ENCODE measurements at places on chromosomes 7 and 10. TPM values are rescaled to one million over a fixed set of nuclear protein-coding genes. Genes with fewer than 3 reads are reported as not detected.
A peak's percentile ranks its signal among the peaks of the same experiment; 100 is the strongest.

Gene LIPF
- total RNA-seq = not detected

GRCh38 chr10:75498884-75499350, 67.5 kb downstream of the LRMDA start:
- no peak overlapping the region for H3K4me3 ChIP-seq
- no peak overlapping the region for H3K27ac ChIP-seq
- H3K27me3 ChIP-seq = no peaks in the 10 kb centered on the region
- peaks cover 14% of the 10 kb centered on the region for H3K4me1 ChIP-seq
- DNase-seq = no peak
- no peaks in the 10 kb centered on the region for H3K36me3 ChIP-seq

DNA sequence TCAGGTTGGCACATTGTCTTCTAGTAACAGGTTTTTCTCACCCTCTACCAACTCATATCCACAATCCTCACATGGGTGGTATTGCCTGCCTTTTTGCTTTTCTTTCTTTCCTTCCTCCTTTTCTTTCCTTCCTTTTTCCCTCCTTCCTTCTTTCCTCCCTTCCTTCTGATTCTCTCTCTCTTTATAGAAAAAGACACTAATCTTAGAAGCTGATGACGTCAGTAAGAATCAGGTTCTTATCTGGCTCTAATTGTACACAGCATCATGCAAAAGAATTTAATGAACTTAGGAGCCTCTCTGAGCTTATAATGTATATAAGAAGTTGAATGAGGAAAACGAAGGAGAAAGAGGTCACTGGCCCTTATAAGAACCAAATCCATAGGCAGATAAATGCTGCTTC, 328.3 kb downstream of the GRM8 start:
- no peak overlapping the region for H3K27ac ChIP-seq
- no peaks in the 10 kb centered on the region for H3K36me3 ChIP-seq
- H3K4me3 ChIP-seq = no peak overlapping the region
- no peaks in the 10 kb centered on the region for H3K4me1 ChIP-seq
- DNase-seq = no peak

DNA sequence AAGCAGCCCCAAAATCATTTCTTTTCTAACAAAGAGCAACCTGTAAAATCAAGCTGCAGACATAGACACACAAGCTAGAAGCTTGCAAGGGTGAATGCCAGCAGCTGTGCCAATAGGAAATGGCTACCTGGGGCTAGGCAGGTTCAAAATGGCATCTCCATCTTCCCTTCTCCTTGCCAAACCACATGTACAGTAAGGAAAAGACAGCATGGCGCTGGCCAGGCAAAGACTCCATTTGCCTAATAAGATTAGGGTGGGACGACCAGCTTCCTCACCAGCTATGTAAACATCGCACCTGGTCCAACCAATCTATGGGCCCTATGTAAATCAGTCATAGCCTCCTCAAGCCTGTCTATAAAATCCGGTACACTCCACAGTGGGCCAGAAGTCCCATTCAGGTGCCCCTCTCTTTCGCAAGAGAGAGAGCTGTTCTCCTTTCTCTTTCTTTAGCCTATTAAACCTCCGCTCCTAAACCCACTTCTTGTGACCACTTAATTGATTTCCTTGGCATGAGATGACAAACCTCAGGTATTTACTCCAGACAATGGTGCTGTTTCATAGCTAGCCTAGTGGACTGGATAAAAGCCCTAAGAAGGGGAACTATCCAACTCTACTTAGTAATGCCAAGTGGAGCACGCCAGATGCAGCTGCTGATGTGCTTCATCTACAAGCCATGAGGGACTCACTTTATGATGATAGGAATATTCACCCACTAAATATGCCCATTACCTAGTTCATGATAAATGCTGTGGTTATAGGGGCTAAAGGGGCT, 44.1 kb downstream of the HTR7 start:
- no peaks in the 10 kb centered on the region for H3K27me3 ChIP-seq
- no peak overlapping the region for H3K27ac ChIP-seq
- no peaks in the 10 kb centered on the region for H3K36me3 ChIP-seq
- no peak for DNase-seq
- H3K4me1 ChIP-seq = no peaks in the 10 kb centered on the region
- H3K4me3 ChIP-seq = no peak overlapping the region

Gene CYP2C19
- total RNA-seq = not detected

GRCh38 chr10:36465604-36466379, 659.6 kb upstream of the ANKRD30A start:
- H3K27ac ChIP-seq = no peak overlapping the region
- H3K27me3 ChIP-seq = no peaks in the 10 kb centered on the region
- H3K36me3 ChIP-seq = no peaks in the 10 kb centered on the region
- no peaks in the 10 kb centered on the region for H3K4me1 ChIP-seq

Gene BTRC
- 22.2 TPM for total RNA-seq

- H3K4me3 ChIP-seq = no peak overlapping the region
- no peak overlapping the region for H3K27ac ChIP-seq
- H3K27me3 ChIP-seq = no peaks in the 10 kb centered on the region
- DNase-seq = no peak
- no peaks in the 10 kb centered on the region for H3K36me3 ChIP-seq
- H3K4me1 ChIP-seq = no peaks in the 10 kb centered on the region
These were observed 40.1 kb downstream of the LGI1 start for GRCh38 chr10:93797825-93798224.

DNA sequence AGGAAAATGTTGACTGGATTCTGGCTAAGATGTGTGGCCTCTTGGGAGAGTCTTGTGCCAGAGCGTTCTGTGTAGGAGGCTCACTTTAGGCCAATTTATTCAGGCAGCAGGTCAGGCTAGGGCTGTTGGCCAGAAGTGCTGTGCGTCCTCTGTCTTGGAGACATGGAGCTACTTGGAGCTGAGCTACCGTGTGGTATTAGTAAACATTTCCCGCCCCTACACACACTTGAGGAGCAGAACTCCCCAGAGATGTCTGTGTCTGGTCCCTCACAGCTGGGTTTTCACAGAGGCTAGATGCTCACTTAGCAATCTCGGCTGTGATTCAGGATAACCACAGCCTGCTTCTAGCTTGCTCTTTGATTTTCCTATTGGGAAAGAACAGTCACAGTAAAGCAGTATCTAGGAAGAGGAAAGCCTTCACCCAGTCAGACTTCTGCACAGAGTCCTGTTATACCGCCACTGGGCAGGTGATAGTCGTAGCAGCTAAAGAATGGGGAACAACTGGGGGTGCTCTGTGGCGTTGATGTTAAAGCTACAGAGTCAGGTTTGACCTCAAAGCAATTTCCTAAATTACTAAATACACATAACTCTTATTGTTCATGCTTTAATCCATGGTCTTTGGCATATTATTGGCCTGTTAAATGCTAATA, 86.7 kb downstream of the MDFIC start:
- no peak for DNase-seq
- H3K27me3 ChIP-seq = no peaks in the 10 kb centered on the region
- H3K4me3 ChIP-seq = no peak overlapping the region
- no peaks in the 10 kb centered on the region for H3K36me3 ChIP-seq

DNA sequence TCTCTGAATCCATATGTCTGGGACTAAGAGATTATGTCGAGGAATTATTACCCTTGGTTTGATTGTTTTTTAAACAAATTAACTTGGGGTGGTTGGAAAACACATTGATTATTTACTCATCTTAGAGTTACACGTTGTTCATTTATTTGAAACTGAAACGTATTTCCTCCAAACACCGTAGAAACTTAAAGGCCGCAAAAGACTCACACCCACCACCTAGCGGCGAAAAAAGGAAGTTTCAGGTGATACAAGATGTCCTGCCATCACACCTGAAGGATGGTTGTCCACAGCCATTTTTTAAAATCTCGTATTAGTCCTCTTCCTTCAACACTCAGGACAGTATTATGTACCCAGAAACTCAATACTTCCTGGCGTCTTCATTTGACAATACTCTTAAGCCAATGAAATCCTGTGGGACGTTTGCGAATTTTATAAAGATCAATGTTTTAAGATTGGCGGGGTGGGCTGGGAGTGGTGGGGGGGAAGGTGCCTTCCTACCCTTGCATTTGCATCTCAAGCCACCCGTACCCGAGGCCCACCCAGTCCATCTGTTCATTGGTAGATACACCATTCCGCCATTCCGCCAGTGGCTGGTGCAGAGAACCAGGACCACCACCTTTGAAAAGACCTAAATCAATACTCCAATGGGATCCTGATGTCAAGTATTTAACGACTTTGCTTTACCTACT, 1.4 kb upstream of the LCOR start:
- H3K4me1 ChIP-seq = peaks cover 25% of the 10 kb centered on the region
- H3K4me3 ChIP-seq = no peak overlapping the region
- no peaks in the 10 kb centered on the region for H3K27me3 ChIP-seq
- no peaks in the 10 kb centered on the region for H3K36me3 ChIP-seq
- peak; percentile 50 for DNase-seq

Gene TMEM184A
- 1.3 TPM for total RNA-seq

- H3K27me3 ChIP-seq = no peaks in the 10 kb centered on the region
- H3K27ac ChIP-seq = no peak overlapping the region
- H3K36me3 ChIP-seq = no peaks in the 10 kb centered on the region
- no peak for DNase-seq
These were observed 24.4 kb downstream of the GSDME start for GRCh38 chr7:24732646-24733413.

DNA sequence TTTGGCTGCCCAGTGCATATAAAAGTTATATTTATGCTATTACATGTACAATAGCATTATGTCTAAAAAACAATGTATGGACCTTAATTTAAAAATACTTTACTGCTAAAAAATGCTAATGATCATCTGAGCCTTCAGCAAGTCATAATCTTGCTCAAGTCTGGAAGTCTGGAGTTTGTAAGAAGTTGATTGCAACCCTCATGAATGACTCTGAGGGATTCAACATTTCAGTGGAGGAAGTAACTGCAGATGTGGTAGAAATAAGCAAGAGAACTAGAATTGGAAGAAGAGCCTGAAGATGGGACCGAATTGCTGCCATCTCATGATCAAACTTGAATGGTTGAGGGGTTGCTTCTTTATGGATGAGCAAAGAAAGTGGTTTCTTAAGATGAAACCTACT, 13.0 kb upstream of the ADAMTS14 start:
- no peak overlapping the region for H3K4me3 ChIP-seq
- no peaks in the 10 kb centered on the region for H3K27me3 ChIP-seq
- H3K27ac ChIP-seq = no peak overlapping the region
- DNase-seq = no peak
- no peaks in the 10 kb centered on the region for H3K4me1 ChIP-seq

GRCh38 chr7:25830215-25830614, 321.8 kb upstream of the NFE2L3 start:
- no peaks in the 10 kb centered on the region for H3K27me3 ChIP-seq
- H3K4me1 ChIP-seq = no peaks in the 10 kb centered on the region
- no peaks in the 10 kb centered on the region for H3K36me3 ChIP-seq
- DNase-seq = no peak

GRCh38 chr7:16563281-16564022, 36.8 kb downstream of the LRRC72 start:
- no peaks in the 10 kb centered on the region for H3K27me3 ChIP-seq
- H3K36me3 ChIP-seq = no peaks in the 10 kb centered on the region
- DNase-seq = no peak
- H3K27ac ChIP-seq = no peak overlapping the region
- H3K4me3 ChIP-seq = no peak overlapping the region
- no peaks in the 10 kb centered on the region for H3K4me1 ChIP-seq

- H3K4me3 ChIP-seq = no peak overlapping the region
- DNase-seq = no peak
- no peaks in the 10 kb centered on the region for H3K27me3 ChIP-seq
- H3K36me3 ChIP-seq = peaks cover 89% of the 10 kb centered on the region
These were observed 97.8 kb downstream of the ABCC2 start for GRCh38 chr10:99880080-99880835.

Gene SFTPA2
- 0.06 TPM for total RNA-seq

Gene MMD2
- not detected for total RNA-seq

Gene INA
- 0.48 TPM for total RNA-seq

- H3K4me1 ChIP-seq = no peaks in the 10 kb centered on the region
- DNase-seq = peak; percentile 38
- no peak overlapping the region for H3K27ac ChIP-seq
- no peaks in the 10 kb centered on the region for H3K36me3 ChIP-seq
These were observed 10.6 kb upstream of the LIPM start for GRCh38 chr10:88791924-88792323.

DNA sequence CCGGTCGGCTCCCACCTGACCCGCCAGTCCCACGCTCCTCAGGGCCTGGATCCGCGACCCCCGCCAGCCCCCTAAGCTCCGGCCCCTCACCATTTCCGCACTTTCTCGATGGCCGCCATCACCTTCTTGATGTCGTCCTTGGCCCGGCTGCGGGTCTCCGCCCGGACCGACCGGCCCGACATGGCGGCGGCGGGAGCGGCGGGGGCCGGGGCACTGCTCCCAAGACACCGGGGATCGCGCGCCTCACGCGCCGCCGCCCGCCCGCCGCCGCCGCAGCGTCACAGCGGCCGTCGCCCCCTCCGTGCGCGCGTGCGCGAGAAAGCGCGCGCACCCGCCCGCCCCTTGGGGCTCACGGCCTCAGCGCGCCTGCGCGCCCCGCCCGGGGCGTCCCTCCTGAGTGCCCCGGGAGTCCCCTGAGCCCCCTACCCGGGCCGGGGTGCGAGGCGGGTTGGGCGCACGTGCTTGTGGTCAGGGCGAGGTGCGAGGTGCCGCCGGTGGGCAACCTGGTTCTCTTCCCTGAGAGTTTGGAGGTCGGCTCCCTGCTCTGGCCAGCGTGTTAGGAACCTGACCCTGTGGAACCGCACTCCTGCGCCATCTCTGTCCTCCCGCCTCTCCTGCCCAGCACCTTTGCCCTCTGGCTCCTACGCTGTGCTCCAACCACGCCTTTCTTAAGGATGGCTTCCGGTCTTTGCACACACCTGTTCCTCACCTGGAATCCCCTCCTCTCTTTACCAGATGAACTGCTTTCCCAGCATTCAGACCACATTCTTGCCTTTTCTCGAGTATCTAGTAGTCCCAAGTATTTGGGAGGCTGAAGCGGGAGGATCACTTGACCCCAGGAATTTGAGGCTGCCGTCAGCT, at the start of gene BCL7B:
BCL7B (minus strand) TSS at position 294 of the 861 bp plus-strand sequence; CDS start at position 182, 112 bp downstream.
- H3K27ac ChIP-seq = peak within 1 kb of the TSS; percentile 100
- DNase-seq = peak; percentile 78
- H3K36me3 ChIP-seq = peaks cover 9% of the 10 kb centered on the region
- H3K27me3 ChIP-seq = no peaks in the 10 kb centered on the region

GRCh38 chr7:16345979-16346958, 75.1 kb downstream of the CRPPA start:
- no peak for DNase-seq
- no peaks in the 10 kb centered on the region for H3K4me1 ChIP-seq
- H3K36me3 ChIP-seq = no peaks in the 10 kb centered on the region
- H3K27me3 ChIP-seq = no peaks in the 10 kb centered on the region
- no peak overlapping the region for H3K27ac ChIP-seq
- H3K4me3 ChIP-seq = no peak overlapping the region

- no peaks in the 10 kb centered on the region for H3K36me3 ChIP-seq
- H3K27me3 ChIP-seq = no peaks in the 10 kb centered on the region
- no peak for DNase-seq
- H3K4me1 ChIP-seq = peaks cover 20% of the 10 kb centered on the region
These were observed 61.5 kb downstream of the CHN2 start for GRCh38 chr7:29255906-29256692.

Gene MRLN
- total RNA-seq = not detected

- no peaks in the 10 kb centered on the region for H3K36me3 ChIP-seq
- DNase-seq = no peak
- no peak overlapping the region for H3K4me3 ChIP-seq
- H3K4me1 ChIP-seq = no peaks in the 10 kb centered on the region
- no peak overlapping the region for H3K27ac ChIP-seq
These were observed 92.0 kb upstream of the CARD11 start for GRCh38 chr7:3135626-3136025.

Gene GRM8
- 2.5 TPM for total RNA-seq

Gene PSMG3
- total RNA-seq = 21.6 TPM

Gene CLRN3
- total RNA-seq = not detected

GRCh38 chr10:133364645-133365431, 7.0 kb upstream of the FUOM start:
- no peak overlapping the region for H3K4me3 ChIP-seq
- no peaks in the 10 kb centered on the region for H3K27me3 ChIP-seq
- no peak for DNase-seq
- no peaks in the 10 kb centered on the region for H3K4me1 ChIP-seq
